ENCODE measurements at places on chromosomes 3 and 15. TPM values are rescaled to one million over a fixed set of nuclear protein-coding genes. Genes with fewer than 3 reads are reported as not detected.

The GNAT1 gene
- total RNA-seq: not detected

The RETNLB gene
- not detected for total RNA-seq

The FANCD2OS gene
- total RNA-seq: not detected

The AHSG gene
- total RNA-seq: not detected

The ATP8B4 gene
- 1.7 TPM for total RNA-seq

The HDDC3 gene
- 11.8 TPM for total RNA-seq

The AQR gene
- 19.9 TPM for total RNA-seq

Data from smooth muscle cell of the pulmonary artery (primary cell).